ENCODE measurements at places on chromosomes 1 and 21. TPM values are rescaled to one million over a fixed set of nuclear protein-coding genes. Genes with fewer than 3 reads are reported as not detected.

GRCh38 chr1:248757784-248758195 is 2.2 kb upstream of the LYPD8 start:
- DNase-seq, result no peak

GRCh38 chr1:66266350-66266749 is 267.6 kb upstream of the SGIP1 start:
- DNase-seq, result no peak

- no peak for DNase-seq
These were observed 25.4 kb downstream of the EEIG2 start for GRCh38 chr1:108585313-108585712.

DNA sequence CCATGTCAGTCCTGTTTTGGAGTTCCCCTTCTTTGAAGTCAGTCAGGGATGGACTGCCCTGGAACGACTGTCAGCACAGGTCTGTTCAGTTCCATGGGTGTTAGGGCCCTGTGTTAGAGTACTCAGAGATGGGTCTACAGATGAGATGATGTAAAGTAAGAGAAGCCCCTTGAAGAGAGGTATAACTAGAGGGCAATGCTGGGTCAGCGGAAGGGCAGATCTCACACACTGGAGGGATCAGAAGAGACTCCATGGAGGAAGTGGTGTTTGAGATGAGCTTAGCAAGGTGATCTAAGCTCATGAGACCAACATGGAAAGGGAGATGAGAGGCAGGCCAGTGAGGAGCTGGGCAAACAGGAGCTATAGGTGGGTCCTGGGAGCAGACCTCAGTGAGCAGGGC is 7.6 kb downstream of the PPFIA4 start:
- no peak for DNase-seq

- DNase-seq, result no peak
These were observed 35.2 kb downstream of the LRP8 start for GRCh38 chr1:53292690-53293089.

DNA sequence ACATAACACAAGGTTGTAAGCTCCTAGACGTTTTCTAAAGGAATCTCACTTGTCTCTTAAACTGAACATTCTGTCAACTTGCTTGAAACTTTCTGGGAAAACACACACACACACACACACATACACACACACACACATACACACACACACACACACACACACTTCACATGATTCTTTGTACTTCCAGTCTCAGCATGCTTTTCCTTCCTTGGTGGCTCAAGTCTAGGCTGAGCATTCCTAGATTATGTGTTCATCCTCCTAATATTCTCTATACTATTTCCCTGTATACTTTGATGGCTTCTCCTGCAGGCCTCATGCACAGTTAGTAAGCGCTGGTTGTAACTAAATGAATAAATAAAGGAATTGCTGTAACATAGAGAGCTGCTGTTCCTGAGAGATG is 372.1 kb downstream of the PTPRC start:
- DNase-seq, result no peak

GRCh38 chr1:92544756-92545165 is 58.0 kb upstream of the GFI1 start:
- no peak for DNase-seq

GRCh38 chr1:18752409-18752808 is 107.1 kb downstream of the TAS1R2 start:
- DNase-seq, result no peak

DNA sequence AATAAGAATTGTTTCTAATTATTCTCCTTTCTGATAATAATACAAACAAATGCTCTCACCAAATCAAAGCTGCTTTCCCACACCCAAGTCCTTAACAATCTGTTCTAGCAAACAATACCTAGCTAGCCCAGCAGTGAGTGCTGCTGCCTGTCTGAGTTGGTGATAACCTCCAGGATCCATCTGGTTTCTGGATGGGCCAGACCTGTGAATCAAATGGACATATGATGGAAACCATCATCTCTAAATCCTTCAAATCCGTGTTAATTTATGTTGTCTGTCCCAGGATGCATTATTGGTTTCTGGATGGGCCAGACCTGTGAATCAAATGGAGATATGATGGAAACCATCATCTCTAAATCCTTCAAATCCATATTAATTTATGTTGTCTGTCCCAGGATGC is 1230.0 kb downstream of the AMY1C start:
- DNase-seq, result no peak

DNA sequence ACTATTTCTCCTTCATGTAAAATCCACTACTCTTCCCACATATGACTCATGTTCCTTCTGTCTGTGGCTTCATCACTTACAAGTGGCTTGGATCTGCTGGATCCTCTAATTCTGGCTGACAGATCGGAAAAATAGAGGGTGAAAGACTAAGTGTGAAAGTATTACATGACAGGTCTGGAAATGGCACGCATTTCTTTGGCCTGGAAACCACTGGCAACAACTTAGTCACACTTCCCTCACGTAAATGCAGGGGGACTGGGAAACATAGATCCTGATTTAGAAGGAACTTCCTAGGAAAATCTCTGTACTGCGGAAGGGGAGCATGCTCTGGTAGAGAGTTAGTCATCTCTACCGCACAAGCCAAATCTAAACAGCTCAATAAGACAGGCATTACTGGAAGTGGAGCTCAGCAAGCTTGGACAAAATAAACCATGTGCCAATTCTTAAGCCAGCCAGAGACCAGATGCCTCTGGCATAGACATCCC is 305.4 kb upstream of the PTBP2 start:
- DNase-seq, result no peak

DNA sequence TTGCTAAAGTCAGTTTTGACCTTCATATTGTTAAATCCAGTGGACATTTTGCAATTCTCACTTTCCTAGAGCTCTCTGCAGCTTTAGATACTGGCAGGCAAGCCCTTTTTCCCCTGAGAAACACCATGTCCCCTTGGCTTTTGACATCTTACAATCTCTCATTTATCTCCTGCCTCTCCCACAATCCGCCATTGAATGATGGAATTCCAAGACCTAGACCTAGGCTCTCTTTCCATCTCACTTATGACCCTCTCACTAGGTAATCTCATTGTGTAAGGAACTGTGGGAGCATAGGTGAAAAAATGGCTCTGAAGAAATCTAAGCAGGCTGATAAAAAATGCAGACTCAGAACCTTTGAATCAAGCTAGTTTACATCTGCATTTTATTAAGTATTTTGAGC is 2.0 kb downstream of the KYAT3 start:
- no peak for DNase-seq

DNA sequence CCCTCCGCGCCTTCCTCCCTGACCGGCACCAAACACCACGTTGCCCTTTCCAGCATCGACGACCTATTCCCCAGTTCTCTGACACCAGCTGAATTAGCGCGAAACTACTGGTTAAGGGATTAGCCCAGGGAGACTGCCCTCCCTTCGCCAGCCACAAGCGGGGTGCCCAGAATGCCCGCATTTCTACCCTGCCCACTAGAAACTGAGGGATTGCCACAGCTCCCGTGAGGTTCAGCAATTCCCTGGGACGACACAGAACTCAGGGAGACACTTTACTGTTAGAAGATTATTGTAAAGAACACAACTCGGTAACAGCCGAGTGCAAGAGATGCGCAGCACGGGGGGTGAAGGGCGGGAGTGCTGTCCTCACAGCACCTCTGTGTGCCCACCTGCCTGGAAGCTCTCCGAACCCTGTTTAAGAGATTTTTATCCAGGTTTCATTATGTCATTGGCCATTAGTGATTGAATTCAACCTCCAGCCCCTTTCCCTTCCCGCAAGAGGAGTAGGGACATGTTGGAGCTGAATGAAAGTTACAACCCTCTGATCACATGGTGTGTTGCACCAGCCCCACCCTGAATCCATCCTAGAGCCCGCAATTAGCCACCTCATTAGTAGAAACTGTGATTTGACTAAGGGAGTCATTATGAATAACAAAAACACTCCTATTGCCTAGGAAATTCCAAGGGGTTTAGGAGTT is 15.8 kb upstream of the RIPPLY3 start:
- no peak for DNase-seq

DNA sequence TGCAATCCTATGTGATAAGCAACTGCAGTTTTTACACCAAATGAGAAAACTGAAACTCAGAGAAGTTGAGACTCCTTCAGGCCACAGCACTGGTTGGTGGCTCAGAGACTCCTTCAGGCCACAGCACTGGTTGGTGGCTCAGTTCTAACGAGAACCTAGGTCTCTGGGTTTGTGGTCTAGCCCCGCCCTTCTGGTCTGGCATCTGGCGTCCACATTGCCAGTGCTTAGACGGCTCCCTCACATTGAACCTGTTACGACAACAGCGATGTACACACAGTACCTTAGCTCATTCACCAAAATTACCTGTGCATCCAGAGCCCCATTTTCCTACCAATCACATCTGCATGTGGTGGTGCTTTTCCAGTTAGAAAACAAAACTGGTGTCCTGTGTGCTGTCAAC is 66.1 kb downstream of the NID1 start:
- DNase-seq, result no peak

DNA sequence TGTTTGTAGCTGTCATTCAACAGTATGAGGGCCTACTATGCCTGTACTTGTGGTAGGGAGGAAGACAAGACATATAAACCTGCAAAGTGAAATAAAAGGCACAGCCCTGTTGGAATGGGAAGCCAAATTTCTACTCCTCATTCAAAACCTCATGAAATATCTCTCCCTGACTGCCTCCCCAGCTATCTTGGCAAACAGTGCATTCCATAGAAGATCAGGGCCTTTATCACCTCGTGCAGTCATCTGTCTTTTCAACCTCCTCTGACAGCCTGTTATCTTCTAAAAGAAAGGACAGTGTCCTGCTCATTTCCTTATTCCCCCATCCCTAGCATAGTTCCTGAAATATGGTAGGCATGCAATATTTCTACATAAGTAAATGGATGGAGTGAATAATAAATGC is 71.0 kb downstream of the SH3GLB1 start:
- DNase-seq, result no peak

- no peak for DNase-seq
These were observed 210.6 kb downstream of the DNM3 start for GRCh38 chr1:172051898-172052297.

DNA sequence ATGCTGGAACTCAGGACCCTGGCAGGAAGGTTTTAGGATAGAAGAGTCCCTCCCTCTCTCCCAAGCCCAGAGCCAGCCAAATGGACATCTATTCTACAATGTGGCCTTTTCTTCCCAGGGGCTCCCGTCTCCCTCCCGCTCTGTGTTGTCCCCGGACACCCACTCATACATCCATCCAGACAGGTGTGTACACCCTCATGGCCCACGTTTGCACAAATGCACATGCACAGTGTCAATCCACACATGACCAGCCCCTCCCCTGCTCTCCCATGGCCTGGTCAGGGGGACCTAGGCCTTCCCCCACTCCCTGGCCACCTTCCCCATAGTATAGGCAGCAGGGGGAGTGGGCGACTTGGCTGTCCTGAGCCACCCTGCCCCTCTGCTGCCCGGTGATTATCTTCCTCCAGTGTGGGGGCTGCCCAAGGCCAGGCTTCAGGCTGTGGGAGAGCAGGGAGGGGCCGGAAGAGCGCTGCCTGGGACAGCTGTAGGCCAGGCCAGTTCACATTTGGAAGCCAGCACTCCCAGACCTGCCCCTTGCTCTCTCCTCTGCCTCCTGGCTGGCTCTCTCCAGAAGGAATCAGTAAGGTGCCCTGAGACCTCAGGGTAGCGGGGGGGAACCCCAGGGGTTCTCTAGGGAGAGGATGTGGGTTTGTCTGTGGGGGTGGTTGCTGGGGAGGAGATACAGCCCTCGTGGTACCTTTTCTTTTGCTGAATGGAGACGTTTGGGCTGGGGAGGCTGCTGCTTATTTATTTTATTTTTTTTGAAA is 4.1 kb upstream of the PTPN7 start:
- no peak for DNase-seq

GRCh38 chr1:1437904-1438376 is 2.5 kb downstream of the VWA1 start:
- no peak for DNase-seq

GRCh38 chr1:101920577-101920976 is 76.1 kb downstream of the OLFM3 start:
- DNase-seq, result no peak

GRCh38 chr1:68293122-68293521 is 60.8 kb upstream of the WLS start:
- no peak for DNase-seq

GRCh38 chr1:218931324-218931723 is 242.4 kb upstream of the LYPLAL1 start:
- no peak for DNase-seq

DNA sequence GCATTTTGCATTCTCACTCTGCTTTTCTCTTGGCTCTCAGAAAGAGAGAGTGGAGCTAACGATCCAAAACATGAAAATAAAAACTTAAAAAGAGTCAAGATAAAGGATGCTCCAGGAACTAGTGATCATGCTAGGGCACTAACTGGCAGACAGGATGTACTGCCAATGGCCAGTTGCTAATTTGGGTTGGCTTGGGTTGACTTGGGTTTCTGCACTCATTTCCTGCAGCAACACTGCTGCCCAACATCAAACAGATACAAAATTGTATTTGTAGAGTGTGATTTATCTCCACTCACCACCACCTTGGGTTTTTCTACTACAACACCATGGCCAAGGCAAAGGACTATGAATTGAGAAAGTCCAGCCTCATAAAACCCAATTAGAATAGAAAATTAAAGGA is 662.3 kb upstream of the PTBP2 start:
- DNase-seq, result no peak

- no peak for DNase-seq
These were observed 9.8 kb upstream of the ALPL start for GRCh38 chr1:21499283-21499950.

GRCh38 chr1:3495776-3496745 is 41.6 kb downstream of the ARHGEF16 start:
- no peak for DNase-seq

The GUCA2B gene
- not detected for total RNA-seq

The RGS1 gene
- 13.6 TPM for total RNA-seq

The PROK1 gene
- total RNA-seq, result 0.66 TPM

The WDR64 gene
- not detected for total RNA-seq

The CTTNBP2NL gene
- 25.9 TPM for total RNA-seq

The PRDM16 gene
- 0.48 TPM for total RNA-seq

The SPOCD1 gene
- total RNA-seq, result 0.15 TPM

The ADGRL2 gene
- 74.7 TPM for total RNA-seq

The CDA gene
- total RNA-seq, result 1.0 TPM

Data from breast epithelium (tissue), 4 donors.